Activated CD8-positive, alpha-beta memory T cell treated with anti-CD3 and anti-CD28 coated beads for 4 hours (primary cell): ENCODE measurements at places on chromosomes 6 and 20.

GRCh38 chr20:3710011-3710466, 2.4 kb downstream of the SIGLEC1 start:
- DNase-seq = no peak

- DNase-seq = no peak
Observed at GRCh38 chr20:10408108-10408813, 25.8 kb downstream of the MKKS start.

- no peak for DNase-seq
Observed at GRCh38 chr20:53581444-53582250, 12.0 kb downstream of the ZNF217 start.

DNA sequence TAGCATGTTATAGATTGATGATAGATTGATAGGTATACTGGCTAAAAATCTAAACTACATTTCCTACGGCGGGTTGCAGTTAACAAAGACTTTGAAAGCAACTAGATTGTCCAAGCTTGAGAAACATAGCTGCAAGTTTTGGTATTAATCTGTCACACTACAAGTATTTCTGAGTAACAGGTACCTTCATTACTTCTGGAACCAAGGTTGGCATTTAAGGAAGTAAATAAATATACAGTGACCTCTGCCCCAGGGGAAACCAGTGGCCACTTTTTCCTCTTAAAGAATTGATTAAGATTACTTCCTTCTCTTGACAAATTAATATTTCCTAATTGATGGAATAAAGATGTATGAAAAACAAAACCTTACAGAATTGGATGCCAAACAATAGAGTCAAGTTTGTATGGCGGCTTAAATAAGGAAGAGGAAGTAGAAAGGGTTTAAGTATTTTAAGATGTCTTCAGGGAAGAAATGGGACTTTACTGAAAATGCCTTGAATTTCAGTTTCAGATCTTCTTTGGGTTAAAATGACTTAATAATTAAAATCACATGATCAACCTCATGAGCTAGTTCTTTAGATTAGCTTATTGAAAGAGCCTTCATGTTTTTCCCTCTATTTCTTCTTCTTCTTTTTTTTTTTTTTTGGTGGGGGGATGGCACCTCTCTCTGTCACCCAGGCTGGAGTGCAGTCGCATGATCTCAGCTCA, 132.8 kb downstream of the DOK5 start:
- no peak for DNase-seq

DNA sequence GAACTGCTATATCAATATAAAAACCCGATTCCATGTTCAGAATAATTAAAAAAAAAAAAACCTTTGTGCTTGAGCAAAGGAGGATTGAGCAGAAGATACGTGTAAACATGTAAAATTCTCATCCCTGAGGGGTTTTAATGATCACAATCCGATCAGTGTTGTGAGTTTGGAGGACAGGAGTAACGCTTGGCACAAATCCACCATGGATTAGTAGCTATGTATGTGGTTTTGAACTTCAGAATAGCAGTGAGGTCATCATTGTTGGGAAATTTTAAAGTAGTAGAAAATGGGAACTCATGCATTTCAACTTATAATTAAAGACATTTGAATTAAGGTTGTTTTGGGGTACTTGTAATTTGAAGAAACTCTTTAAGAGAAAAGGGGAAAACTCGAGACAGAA, 203.2 kb downstream of the RPS12 start:
- DNase-seq = no peak

GRCh38 chr6:5072440-5072839, 12.7 kb upstream of the PPP1R3G start:
- no peak for DNase-seq

DNA sequence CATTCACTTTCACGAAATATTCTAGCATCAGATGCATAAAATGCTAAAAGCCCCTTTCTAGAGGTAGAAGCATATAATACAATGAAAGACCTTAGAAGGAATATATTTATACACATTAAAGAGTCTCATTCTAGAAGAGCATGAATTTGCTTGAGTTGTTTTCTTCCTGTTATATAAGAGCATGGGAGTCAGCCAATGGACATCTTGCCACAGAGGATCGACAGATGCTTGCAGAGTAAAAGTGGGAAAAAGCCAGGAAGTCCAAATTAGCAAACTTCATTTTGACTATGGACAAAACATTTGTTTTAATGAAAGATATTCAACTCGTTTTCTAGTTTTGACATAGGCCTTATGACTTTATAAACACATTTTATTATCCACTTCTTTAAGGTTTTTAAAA, 44.2 kb upstream of the RIPPLY2 start:
- DNase-seq = no peak

- no peak for DNase-seq
Observed at GRCh38 chr6:17536586-17536985, 63.5 kb upstream of the FAM8A1 start.

GRCh38 chr6:17097982-17098381, 3.9 kb upstream of the STMND1 start:
- no peak for DNase-seq

DNA sequence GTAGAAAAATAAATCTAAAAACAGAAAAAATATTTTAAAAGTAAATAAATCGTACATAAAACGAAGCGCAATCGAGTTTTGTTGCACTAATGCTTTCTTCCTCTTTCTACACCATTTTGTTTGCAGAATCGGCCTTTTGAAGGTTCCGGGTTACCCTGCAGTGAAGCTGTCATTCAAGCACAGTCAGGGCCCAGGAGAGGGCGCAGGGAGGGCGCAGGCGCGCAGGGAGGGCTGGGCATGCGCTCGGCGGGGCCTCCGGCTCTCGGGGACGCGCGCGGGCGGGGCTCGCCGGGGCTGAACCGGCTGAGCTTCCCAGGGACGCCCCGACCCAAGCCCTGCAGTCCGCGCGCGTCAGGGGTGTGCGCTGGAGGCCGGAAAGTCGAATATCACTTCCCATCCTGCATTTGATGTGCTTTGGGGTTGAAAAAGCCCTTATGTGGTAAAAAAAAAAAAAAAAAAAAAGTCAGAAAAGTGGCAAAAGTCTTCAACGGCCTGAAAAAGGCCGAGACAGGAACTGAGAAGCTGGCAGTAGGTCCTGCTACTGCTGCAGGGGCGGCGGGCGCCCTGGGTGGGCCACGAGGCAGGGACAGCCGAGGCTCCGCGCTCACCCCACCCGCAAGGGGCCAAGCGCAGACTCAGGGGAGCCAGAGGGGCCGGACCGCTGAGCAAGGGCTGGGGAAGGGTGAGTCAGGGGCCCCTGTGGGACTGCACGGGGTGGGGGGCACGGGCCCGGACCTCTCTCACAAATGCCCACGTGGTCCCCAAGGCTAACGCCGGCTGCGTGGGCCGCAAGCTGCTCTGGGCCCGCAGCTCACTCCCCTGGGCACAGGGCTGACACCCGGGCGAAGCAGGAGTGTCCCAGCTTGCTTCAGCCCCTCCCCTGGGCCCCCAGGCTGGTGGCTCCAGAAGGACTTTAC, 40.5 kb downstream of the THBS2 start:
- peak; percentile 75 for DNase-seq
